Lower lobe of right lung (tissue), 2 donors: ENCODE measurements at places on chromosomes 7 and 10. TPM values are rescaled to one million over a fixed set of nuclear protein-coding genes. Genes with fewer than 3 reads are reported as not detected.

The HOGA1 gene
- total RNA-seq = 1.1 TPM

The ERVW-1 gene
- not detected for total RNA-seq

The CELF2 gene
- total RNA-seq = 106 TPM

The FGFBP3 gene
- total RNA-seq = 0.77 TPM

The PPP1R17 gene
- not detected for total RNA-seq

GRCh38 chr10:89003344-89003743 lies 12.7 kb downstream of the FAS start:
- H3K4me1 ChIP-seq = peaks cover 35% of the 10 kb centered on the region
- no peaks in the 10 kb centered on the region for H3K27me3 ChIP-seq

DNA sequence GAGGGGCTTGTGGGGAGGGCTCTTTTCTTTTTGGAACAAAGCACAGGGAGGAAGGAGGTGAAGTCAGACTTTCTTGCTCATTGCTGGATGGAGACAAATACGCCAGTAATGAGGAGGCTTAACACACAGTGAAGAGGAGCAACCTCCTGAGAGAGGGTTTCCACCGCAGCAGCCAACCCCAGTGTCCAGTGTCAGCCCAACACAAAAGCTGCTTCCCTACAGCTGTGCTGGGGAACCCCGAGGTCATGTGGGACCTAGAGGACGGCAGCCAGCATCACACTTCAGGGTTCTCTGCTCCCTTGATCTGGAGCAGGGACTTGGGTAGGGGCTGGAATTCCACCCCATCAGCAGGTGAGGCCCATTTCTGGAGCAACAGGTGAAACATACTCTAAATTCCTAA lies 7.7 kb downstream of the BLNK start:
- H3K4me1 ChIP-seq = peaks cover 12% of the 10 kb centered on the region
- DNase-seq = no peak

GRCh38 chr10:112950714-112951358 lies 789 bp downstream of the TCF7L2 start:
- peak overlapping the region; percentile 90 for H3K27ac ChIP-seq
- H3K36me3 ChIP-seq = no peaks in the 10 kb centered on the region
- DNase-seq = peak; percentile 49
- peaks cover 46% of the 10 kb centered on the region for H3K4me1 ChIP-seq
- no peaks in the 10 kb centered on the region for H3K27me3 ChIP-seq

GRCh38 chr7:156374335-156374734 lies 266.2 kb upstream of the RNF32 start:
- no peaks in the 10 kb centered on the region for H3K4me1 ChIP-seq
- H3K4me3 ChIP-seq = no peak overlapping the region
- H3K36me3 ChIP-seq = no peaks in the 10 kb centered on the region

DNA sequence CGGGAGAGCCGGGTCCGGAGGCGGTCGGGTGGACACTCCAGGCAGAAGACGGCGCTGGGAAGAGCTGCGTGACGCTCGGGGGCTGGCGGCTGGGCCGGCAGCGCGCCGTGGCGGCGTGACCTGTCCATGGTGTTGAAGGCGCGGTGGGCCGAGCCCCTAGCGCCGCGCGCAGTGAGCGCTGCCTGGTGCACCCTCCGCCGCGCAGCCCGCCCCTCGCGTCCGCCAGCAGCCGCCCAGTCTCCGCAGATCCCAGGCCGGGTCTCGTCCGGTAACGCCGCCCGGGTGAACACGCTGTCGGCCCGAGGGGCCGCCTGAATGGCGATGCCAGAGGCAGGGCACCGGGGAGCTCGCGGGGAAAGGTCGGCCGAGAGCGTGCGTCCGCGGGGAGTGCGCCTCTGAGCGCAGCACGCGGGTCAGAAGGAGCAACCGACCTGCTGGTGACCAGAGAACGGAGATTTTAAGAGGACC lies 657 bp upstream of the TMEM178B start:
- H3K27me3 ChIP-seq = peaks cover 79% of the 10 kb centered on the region
- no peak overlapping the region for H3K27ac ChIP-seq
- DNase-seq = no peak
- H3K4me3 ChIP-seq = peak overlapping the region; percentile 55
- H3K36me3 ChIP-seq = no peaks in the 10 kb centered on the region

DNA sequence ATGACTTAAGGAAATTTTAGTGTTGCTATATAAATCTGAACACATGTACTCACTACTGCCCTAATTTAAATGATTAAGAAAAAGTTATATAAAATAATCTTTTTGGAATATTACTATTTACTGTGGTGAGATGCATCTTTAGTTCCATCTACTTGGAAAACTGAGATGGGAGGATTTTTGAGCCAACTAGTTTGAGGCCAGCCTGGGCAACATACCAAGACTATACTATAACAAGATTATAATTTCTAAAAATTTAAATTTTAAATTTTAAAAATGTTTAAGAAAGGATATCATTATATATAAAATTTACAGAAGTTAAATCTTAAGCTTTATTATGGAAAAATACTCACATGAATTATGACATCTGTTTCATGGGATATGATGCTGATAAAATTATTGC lies 530.8 kb upstream of the IGFBP3 start:
- no peak for DNase-seq
- H3K27me3 ChIP-seq = no peaks in the 10 kb centered on the region
- H3K36me3 ChIP-seq = no peaks in the 10 kb centered on the region
- H3K4me3 ChIP-seq = no peak overlapping the region

- DNase-seq = no peak
- peaks cover 55% of the 10 kb centered on the region for H3K4me1 ChIP-seq
- no peak overlapping the region for H3K4me3 ChIP-seq
These were observed 132.1 kb upstream of the BTBD16 start for GRCh38 chr10:122138831-122139625.
